ENCODE measurements at places on chromosomes 12 and 14. TPM values are rescaled to one million over a fixed set of nuclear protein-coding genes. Genes with fewer than 3 reads are reported as not detected.

DNA sequence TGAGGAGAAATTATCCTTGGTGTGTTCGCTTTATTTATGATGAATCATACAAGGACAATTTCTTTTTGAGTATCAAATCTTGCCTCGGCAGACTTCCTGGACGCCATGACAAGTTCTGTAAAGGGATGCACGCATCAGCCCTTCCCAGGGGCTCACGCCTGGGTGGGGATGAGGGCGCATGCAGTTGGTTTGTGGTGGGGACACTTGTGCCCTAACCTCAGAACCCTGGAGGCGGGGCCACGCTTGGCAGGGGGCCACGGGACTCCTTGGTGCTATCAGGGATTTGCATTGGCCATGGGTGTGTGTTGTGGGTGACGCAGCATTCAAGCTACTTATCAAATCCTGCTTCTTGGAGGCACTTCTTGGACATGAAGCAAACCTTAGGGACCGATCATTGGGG lies 143.8 kb upstream of the RTL1 start:
- DNase-seq = no peak

DNA sequence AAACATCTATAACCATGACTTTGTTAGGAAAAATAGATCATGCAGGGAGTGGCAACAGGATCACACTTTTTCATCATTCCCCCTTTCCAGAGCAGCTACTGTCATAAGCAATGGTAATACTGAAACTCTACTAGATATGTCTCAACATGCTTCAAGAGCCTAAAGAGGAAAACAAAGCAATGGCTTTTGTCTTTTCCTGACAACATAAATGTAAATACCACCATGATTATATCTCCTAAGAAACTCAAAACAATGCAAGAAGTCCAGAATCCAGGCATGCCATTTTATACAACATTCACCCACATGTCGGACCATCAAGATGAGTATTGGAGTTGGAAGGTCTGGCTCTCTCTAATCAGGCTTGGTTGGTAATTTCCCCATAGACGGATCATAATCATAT lies 78.7 kb downstream of the KIF21A start:
- DNase-seq = no peak

DNA sequence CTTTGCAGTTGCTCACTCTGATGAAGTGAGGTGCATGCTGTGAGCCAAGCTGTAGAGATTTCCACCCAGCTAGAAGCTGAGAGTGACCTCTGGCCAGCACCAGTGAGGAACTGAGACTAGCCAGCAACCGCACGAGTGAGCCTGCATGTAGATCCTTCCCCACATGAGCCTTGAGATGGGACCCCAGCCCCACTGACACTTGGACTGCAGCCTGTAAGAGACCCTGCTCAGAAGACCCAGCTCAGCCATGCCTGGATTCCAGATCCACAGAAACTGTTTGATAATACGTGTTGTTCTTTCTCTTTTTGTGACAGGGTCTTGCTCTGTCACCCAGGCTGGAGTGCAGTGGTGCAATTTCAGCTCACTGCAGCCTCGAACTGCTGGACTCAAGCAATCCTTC lies 229.2 kb downstream of the GLT1D1 start:
- no peak for DNase-seq

The KRT73 gene
- not detected for polyA plus RNA-seq

Data from left kidney (tissue), 8 donors.